ENCODE measurements at places on chromosomes 6 and 20.

DNA sequence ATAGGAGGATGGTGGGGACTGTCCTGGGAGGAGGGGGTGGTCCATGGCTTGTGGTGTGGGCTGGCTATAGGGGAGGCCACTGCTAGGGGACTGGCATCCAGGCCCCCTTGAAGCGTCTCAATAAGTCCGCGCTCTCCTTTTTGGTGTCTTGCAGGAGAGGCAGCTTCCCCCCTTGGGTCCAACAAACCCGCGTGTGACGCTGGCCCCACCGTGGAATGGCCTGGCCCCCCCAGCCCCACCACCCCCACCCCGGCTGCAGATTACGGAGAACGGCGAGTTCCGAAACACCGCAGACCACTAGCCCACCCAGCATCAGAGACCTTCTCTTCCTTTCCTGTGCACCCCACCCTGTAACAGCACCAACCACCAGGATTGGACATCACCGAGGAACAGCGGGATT, 2.8 kb upstream of the ZBTB9 start:
- DNase-seq = no peak

GRCh38 chr20:38573413-38573812, 7.6 kb upstream of the ADIG start:
- no peak for DNase-seq

DNA sequence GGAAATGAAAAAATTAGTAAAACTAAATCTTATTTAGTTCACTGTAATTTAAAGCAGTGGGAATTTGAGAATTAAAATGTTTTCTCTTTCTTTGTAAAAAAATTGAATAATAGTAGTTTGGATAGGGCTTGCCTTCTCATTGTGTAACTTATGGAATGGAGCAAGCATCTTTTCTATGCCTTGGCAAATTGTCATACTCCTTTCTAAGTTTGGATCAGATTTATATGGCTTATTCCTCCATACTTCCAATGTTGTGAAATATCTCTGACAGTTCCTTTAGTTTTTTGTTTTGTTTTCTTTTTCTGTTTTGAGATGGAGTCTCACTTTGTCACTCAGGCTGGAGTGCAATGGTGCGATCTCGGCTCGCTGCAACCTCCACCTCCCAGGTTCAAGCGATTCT, 176.4 kb downstream of the SAMD5 start:
- DNase-seq = no peak

DNA sequence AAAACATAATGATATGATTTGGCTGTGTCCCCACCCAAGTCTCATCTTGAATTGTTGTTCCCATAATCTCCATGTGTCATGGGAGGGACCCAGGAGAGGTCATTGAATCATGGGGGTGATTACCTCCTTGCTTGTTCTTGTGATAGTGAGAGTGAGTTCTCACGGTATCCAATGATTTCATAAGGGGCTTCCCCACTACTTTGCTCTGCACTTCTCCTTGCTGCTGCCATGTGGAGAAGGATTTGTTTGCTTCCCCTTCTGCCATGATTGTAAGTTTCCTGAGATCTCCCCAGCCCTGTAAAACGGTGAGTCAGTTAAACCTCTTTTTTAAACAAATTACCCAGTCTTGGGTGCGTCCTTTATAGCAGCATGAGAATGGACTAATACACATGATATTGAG, 156.8 kb upstream of the PLCB4 start:
- DNase-seq = no peak

GRCh38 chr6:56949925-56950495, 4.9 kb upstream of the BEND6 start:
- DNase-seq = no peak

DNA sequence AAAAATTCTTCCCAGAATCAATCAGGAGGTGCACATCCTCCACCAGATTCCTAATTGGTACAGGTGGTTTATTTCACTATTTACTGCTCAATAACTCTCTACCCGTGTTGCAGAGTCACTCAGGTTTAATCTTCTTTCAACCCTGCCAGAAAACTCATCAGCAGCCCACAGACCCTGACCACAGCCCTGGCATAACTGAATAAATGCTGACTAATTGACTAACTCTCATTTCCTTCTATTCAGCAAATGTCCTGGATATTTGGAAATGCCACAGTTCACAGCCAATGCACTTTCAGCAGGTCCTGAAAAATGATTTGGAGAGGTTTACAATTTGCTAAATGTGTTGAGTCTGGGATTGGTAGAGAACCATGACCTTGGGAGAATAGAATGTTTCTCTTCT, 62.3 kb downstream of the TRMT6 start:
- DNase-seq = no peak

DNA sequence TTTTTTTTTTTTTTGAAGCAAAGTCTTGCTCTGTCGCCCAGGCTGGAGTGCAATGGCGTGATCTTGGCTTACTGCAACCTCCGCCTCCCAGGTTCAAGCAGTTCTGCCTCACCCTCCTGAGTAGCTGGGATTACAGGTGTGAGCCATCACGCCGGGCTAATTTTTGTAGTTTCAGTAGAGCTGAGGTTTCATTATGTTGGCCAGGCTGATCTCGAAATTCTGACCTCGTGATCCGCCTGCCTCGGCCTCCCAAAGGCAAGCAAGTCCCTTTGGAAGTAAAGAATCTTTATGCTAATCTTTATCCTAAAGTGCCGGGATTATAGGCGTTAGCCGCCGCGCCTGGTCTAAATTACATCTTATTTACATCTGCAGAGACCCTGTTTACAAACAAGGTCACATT, 1.5 kb downstream of the PSMG4 start:
- no peak for DNase-seq

DNA sequence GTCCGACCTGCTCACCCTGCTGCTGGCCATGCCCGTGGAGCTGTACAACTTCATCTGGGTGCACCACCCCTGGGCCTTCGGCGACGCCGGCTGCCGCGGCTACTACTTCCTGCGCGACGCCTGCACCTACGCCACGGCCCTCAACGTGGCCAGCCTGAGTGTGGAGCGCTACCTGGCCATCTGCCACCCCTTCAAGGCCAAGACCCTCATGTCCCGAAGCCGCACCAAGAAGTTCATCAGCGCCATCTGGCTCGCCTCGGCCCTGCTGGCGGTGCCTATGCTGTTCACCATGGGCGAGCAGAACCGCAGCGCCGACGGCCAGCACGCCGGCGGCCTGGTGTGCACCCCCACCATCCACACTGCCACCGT, 885 bp downstream of the NTSR1 start:
- no peak for DNase-seq
